ENCODE measurements at places on chromosomes 5 and 9.

DNA sequence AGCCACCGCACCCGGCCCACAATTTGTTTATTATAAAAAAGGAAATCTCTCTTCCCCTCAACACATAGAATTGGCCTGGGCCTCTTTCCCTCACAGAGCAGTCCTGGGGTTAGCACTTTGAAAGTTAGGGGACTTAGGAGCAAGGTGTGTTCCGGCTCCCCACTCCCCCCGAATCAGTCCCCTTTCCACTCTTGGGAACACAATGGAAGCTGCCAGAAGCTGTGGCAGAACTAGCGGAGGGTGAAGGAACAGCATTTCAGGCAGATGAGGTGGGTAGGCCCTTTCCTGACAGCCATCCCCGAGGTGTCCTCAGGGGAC, 16.4 kb upstream of the C5orf47 start:
- DNase-seq = no peak

GRCh38 chr5:181039471-181039870, 595 bp upstream of the BTNL9 start:
- no peak for DNase-seq

DNA sequence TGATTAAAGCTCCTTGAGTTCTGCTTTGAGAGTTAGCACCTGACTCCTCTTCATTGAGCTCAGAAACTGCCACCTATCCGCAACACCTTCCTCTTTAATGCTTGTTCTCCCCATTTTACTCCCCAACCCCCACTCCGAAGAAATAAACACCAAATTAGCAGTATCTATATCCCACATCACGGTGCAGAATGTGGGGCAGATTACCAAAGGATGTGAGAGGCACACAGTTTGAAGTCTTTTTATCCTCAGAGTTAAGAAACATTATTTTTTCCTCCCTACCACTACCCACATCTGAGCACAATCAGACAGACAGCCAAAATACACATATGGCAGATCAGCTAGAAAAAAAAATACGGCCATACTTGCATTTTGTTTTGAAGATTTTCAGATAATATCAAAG, 26.1 kb upstream of the IL7R start:
- no peak for DNase-seq

- DNase-seq = no peak
Observed at GRCh38 chr9:27394826-27395201, 97.9 kb upstream of the EQTN start.

GRCh38 chr9:111759762-111760639, 34.7 kb downstream of the SHOC1 start:
- peak; percentile 49 for DNase-seq

GRCh38 chr5:150218693-150219035, 28.8 kb downstream of the SLC6A7 start:
- DNase-seq = no peak

DNA sequence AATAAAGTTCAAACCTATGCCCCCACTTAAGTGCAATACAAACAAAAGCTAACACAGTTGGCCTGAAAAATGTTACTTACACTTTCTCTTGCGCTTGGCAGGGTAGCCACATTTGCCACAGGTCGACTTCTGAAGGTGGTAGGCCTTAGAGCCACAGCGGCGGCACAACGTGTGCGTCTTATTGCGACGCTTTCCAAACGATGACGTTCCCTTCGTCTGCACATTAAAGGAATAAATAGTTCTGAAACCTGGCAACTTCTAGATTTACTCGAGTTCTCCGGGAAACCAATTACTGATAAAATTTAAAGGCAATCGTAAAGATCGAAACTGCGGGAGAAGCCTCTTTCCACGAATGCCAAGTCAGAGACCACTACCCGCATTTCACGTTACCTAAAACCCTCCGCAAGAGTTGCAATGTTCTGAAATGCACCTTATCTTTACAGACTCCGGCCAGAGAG, 602 bp downstream of the RPL37 start:
- DNase-seq = no peak
